ENCODE measurements at places on chromosomes 5 and 9. TPM values are rescaled to one million over a fixed set of nuclear protein-coding genes. Genes with fewer than 3 reads are reported as not detected.

TMOD1 gene
- total RNA-seq = 0.64 TPM

S1PR3 gene
- total RNA-seq = 2.9 TPM

ERGIC1 gene
- total RNA-seq = 76.2 TPM

C5 gene
- 1.0 TPM for total RNA-seq

SPATA31A3 gene
- total RNA-seq = not detected

BTNL8 gene
- not detected for total RNA-seq

INPP5E gene
- 35.2 TPM for total RNA-seq

DNA sequence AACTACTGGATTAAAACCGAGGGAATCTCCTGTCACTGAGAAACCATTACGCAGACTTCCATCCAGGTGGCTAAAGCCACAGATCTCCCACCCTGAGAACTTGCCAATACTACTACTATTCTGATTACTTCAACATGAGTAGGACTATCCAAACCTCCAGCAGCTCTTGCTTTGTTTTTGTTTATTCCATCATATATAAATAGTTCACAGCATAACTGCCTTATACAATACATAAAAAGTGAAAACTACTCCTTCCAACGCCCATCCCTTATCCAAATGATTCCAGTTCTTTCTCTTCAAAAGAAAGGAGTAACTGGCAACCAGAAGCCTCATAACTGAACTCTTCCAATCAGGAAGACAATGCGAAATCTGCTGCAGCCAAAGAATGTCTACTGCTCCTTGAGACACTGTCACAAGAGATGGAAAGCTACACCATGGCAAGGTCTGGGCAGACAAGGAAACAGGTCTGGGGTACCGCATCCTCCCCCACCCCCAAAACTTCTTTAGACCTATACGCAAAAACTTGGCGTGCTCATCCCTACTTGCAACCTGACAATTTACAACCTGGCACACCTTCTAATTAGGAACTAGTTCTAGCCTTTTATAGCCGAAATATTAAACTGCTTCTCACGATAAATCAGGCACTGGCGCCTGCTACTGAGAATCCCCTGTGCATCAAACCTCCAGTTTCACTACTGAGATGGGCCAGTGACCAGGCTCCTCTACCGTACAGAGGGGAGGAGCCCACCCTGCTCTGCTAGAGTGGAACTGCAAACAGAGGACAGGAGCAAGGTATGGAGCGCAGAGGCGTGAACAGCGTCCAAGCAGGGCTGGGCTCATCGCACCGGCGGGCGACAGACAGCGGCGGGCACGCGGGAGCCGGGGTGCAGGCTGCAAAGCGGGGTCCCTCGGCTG lies 986 bp downstream of the PLPP1 start:
- peak overlapping the region; percentile 36 for H3K27ac ChIP-seq
- peak overlapping the region; percentile 87 for H3K4me3 ChIP-seq
- DNase-seq = peak; percentile 69

- H3K4me3 ChIP-seq = no peak overlapping the region
- peaks cover 1% of the 10 kb centered on the region for H3K27me3 ChIP-seq
- H3K27ac ChIP-seq = no peak overlapping the region
- DNase-seq = no peak
- H3K4me1 ChIP-seq = no peaks in the 10 kb centered on the region
Measured at GRCh38 chr5:35133186-35133585, 85.4 kb upstream of the AGXT2 start.

GRCh38 chr5:119022017-119022745 lies 33.8 kb upstream of the DTWD2 start:
- DNase-seq = no peak
- no peak overlapping the region for H3K27ac ChIP-seq
- H3K4me3 ChIP-seq = no peak overlapping the region
- H3K4me1 ChIP-seq = no peaks in the 10 kb centered on the region
- no peaks in the 10 kb centered on the region for H3K36me3 ChIP-seq

DNA sequence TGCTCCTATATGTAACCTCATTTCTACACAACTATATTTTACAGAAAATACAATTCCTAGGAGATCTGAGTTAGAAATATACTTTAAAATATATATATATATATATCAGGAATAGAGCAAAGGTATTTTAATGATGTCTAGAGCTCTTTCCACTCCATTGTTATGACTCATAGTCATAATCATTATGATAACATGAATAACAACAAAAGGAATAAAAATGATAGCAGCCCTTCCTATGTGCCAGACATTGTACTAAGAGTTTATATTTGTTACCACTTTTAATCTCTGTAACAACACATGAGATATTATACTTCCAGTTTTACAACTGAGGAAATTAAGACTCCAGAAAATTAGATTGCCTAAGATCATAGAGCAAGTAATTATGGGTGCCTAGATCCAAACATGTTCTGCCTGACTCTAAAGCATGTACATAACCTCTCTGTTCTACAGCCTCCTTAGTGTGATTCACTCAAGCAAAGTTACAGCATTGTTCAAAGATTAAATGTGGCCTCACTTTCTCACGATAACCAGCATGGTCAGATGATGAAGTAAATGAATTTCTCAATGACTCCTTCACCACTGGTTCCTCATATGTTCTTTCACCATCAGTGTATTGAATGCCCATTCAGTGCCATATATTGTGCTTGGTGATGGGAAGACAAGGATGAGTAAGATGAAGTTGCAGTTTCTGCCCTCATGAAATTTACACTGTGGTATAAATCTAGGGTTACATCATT lies 452.1 kb downstream of the EFNA5 start:
- DNase-seq = no peak
- H3K27ac ChIP-seq = no peak overlapping the region
- no peaks in the 10 kb centered on the region for H3K27me3 ChIP-seq
- no peaks in the 10 kb centered on the region for H3K36me3 ChIP-seq
- H3K4me1 ChIP-seq = peaks cover 7% of the 10 kb centered on the region

- H3K27me3 ChIP-seq = no peaks in the 10 kb centered on the region
- no peak for DNase-seq
- H3K4me1 ChIP-seq = no peaks in the 10 kb centered on the region
- no peak overlapping the region for H3K27ac ChIP-seq
Measured at GRCh38 chr5:57422341-57422740, 60.3 kb downstream of the ACTBL2 start.

- no peak overlapping the region for H3K4me3 ChIP-seq
- H3K27ac ChIP-seq = no peak overlapping the region
- peaks cover 11% of the 10 kb centered on the region for H3K36me3 ChIP-seq
Measured at GRCh38 chr5:36181774-36182173, 29.9 kb downstream of the SKP2 start.

- H3K27ac ChIP-seq = no peak overlapping the region
- H3K27me3 ChIP-seq = peaks cover 2% of the 10 kb centered on the region
- H3K4me1 ChIP-seq = peaks cover 30% of the 10 kb centered on the region
- DNase-seq = no peak
Measured at GRCh38 chr9:91790917-91791316, 159.1 kb downstream of the ROR2 start.

DNA sequence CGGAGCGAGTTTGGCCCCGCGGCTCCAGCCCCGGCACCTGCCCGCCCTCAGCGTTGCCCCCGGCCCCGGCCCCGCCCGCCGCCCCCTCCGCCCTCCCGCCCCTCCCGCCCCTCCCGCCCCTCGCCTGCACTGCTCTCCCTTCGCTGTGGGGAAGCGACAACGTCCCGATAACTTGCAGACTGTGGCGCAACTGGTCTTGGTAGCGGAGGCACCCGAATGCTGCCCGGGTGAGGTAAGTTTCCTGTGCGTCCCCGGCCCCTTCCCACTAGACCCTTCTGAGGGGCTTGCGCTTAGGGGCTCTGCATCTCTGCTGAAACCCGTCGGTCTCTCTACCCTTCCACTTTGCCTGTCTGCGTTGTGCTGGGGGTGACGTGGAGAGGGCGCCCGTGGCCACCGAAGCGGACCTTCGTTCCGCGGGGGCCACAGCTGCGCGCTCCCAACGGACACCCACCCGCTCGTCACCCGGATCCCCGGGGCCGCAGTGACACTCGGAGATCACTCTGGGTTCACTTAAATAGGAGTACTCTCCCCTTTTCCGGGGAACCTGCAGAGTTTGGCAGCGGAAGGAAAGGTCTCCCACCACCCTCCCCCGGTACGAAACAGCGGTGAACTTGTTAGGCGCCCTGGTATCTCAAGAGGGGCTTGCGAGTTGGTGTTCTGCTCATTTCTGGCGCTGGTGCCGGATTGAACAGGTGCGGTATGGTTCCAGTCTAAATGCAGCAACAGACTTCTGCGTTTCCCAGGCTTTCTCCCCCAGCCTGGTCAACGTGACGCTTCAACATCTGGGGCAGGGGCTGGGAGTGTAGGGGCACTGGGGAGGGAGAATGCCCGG lies 707 bp downstream of the PIP5K1B start:
- H3K27ac ChIP-seq = no peak overlapping the region
- H3K4me3 ChIP-seq = peak overlapping the region; percentile 87
- H3K4me1 ChIP-seq = peaks cover 4% of the 10 kb centered on the region
- peak; percentile 29 for DNase-seq
- peaks cover 12% of the 10 kb centered on the region for H3K27me3 ChIP-seq

DNA sequence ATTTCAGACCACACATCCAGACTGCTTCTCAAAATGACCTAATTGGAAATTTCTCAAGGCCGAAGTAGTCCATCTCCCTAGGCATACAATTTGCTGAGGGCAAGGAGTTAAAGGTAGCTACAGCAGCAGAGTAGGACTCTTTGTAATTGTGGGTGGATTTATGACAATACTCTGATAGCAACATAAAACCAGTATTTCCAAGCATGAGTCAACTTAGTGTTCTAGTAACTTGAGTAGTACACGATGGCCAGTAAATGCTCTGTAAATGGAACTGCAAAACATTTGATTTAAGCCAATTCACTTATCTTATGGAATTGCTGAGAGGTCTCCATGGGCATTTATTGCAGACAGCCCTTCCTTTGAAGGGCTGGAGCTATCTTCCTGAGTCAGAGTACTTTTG lies 352.2 kb downstream of the PLK2 start:
- H3K4me1 ChIP-seq = peaks cover 2% of the 10 kb centered on the region
- no peak overlapping the region for H3K4me3 ChIP-seq
- no peak for DNase-seq
- no peaks in the 10 kb centered on the region for H3K27me3 ChIP-seq

GRCh38 chr5:76404223-76405211 lies 1.4 kb downstream of the IQGAP2 start:
- H3K4me3 ChIP-seq = peak overlapping the region; percentile 70
- H3K36me3 ChIP-seq = no peaks in the 10 kb centered on the region
- H3K27me3 ChIP-seq = peaks cover 5% of the 10 kb centered on the region
- no peaks in the 10 kb centered on the region for H3K4me1 ChIP-seq

DNA sequence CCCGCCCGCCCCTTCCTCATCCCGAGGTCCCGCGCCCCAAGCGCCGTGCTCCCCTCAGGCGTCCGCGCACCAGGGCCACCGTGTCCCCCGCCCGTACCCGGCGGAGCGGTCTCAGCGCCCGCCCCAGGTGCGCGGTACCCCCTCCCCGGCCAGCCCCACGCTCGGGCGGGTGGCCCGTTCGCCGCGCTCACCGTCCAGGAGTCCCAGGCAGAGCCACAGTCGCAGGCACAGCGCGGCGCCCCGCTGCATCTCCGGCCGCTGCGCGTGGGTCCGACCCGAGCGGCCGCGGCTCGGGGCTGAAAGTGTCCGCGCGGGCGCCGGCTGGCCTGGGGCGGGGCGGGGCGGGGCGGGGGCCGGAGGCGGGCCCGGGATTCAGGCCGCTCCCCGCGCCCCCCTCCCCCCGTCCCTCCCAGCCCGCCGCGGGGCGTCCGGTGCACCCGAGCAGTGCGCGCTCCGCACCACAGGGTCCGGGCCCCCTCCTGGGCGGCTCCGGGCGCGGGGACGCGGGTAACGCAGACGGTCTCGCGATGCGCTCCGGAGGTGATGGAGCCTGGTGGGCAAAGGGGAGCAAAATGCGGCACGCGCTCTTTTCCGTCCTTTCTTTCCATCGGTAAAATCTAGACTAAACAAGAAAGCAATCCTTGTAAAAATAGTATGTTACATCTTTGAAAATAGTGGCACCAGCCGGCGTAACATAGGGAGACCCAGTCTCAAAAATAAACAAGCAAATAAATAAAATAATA lies at the start of gene FLT4:
Gene FLT4, minus strand, starts transcription at position 304 of the 743 bp plus-strand sequence. Its CDS starts 55 bp downstream, at position 249.
- peaks cover 4% of the 10 kb centered on the region for H3K4me1 ChIP-seq
- peaks cover 22% of the 10 kb centered on the region for H3K27me3 ChIP-seq
- H3K27ac ChIP-seq = no peak within 1 kb of the TSS
- H3K36me3 ChIP-seq = peaks cover 4% of the 10 kb centered on the region

DNA sequence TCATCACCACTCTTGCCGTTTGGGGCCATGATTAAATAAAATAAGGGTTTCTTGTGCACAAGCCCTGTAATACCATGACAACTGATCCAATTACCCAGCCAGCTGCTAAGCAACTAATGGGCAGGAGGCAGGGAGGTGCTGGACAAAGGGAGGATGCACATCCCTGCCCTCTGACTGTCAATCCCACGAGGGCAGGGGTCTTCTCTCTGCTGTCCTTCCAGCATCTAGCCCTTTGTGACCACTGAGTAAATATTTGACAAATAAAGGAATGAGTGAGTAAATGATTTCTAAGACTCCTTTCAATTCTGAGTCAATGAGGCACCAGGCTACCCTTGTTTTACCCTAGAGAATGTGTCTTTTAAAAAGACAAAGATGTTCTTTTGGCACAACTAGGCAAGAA lies 247.1 kb downstream of the SYK start:
- no peak overlapping the region for H3K27ac ChIP-seq
- H3K4me1 ChIP-seq = peaks cover 8% of the 10 kb centered on the region
- H3K4me3 ChIP-seq = no peak overlapping the region

DNA sequence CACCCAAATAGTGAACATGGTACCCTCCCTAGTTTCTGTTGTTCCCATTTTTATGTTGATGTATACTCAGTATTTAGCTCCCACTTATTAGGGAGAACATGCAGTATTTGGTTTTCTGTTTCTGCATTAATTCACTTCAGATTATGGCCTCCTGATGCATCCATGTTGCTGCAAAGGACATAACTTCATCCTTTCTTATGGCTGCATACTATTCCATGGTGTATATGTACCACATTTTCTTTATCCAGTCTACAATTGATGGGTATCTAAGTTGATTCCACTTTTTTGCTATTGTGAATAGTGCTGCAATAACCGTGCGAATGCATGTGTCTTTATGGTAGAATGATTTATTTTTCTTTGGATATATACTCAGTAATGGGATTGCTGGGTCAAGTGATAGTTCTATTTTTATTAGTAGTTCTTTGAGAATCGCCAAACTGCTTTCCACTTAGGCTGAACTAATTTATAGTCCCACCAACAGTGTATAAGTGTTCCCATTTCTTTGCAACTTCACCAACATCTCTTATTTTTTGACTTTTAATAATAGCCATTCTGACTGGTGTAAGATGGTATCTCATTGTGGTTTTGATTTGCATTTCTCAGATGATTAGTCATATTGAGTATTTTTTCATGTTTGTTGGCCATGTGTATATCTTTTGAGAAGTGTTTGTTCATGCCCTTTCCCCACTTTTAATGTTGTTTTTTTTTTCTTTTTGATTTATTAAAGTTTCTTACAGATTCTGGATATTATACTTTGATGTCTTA lies 79.6 kb downstream of the SMIM15 start:
- DNase-seq = no peak
- no peak overlapping the region for H3K4me3 ChIP-seq
- H3K27ac ChIP-seq = no peak overlapping the region
- H3K4me1 ChIP-seq = no peaks in the 10 kb centered on the region

- no peak overlapping the region for H3K27ac ChIP-seq
- no peaks in the 10 kb centered on the region for H3K36me3 ChIP-seq
- no peak for DNase-seq
- peaks cover 3% of the 10 kb centered on the region for H3K27me3 ChIP-seq
- H3K4me1 ChIP-seq = peaks cover 5% of the 10 kb centered on the region
Measured at GRCh38 chr5:5179079-5179478, 38.9 kb downstream of the ADAMTS16 start.

All from glutamatergic neuron (in vitro differentiated cells).